A549 treated with GW870086 at 1 μM for 4 hours (cell line): ENCODE measurements at places on chromosomes 1 and 21. TPM values are rescaled to one million over a fixed set of nuclear protein-coding genes. Genes with fewer than 3 reads are reported as not detected.

The OPTC gene
- total RNA-seq: not detected in 5 replicates

The CACYBP gene
- 161 to 194 TPM (median 170 TPM) in 5 replicates for total RNA-seq

The OR2T29 gene
- not detected in 5 replicates for total RNA-seq

The RAP1A gene
- total RNA-seq: 25.7 to 36.6 TPM (median 31.7 TPM) in 5 replicates

The CHODL gene
- total RNA-seq: not detected in 5 replicates

The WDR26 gene
- 26.8 to 38.4 TPM (median 35.5 TPM) in 5 replicates for total RNA-seq

The TBX19 gene
- total RNA-seq: 0.49 to 0.79 TPM (median 0.62 TPM) in 5 replicates

The LYPD8 gene
- 0.10 to 0.12 TPM (median 0.12 TPM) in 4 of 5 replicates, not detected in the other for total RNA-seq

The BATF3 gene
- 27.0 to 40.0 TPM (median 38.1 TPM) in 5 replicates for total RNA-seq

The PROK1 gene
- not detected in 5 replicates for total RNA-seq

The AMY1B gene
- not detected in 5 replicates for total RNA-seq

The LRIG2 gene
- 3.6 to 3.9 TPM (median 3.7 TPM) in 5 replicates for total RNA-seq

The EXO1 gene
- 18.5 to 26.1 TPM (median 24.6 TPM) in 5 replicates for total RNA-seq

The TOE1 gene
- total RNA-seq: 12.5 to 13.6 TPM (median 12.9 TPM) in 5 replicates

The ATP1A2 gene
- 0.03 to 0.18 TPM (median 0.06 TPM) in 4 of 5 replicates, not detected in the other for total RNA-seq

The CFHR1 gene
- total RNA-seq: 0.19 to 0.23 TPM in 2 of 5 replicates, not detected in the others

The CD164L2 gene
- total RNA-seq: not detected in 5 replicates

The LCE1B gene
- total RNA-seq: not detected in 5 replicates

The POU3F1 gene
- total RNA-seq: not detected in 5 replicates

The CELA3A gene
- not detected in 5 replicates for total RNA-seq

The FCRLB gene
- 1.4 to 1.8 TPM (median 1.6 TPM) in 5 replicates for total RNA-seq

The BCL2L15 gene
- 0.19 to 1.7 TPM (median 0.75 TPM) in 5 replicates for total RNA-seq

The MYOM3 gene
- total RNA-seq: 5.8 to 7.1 TPM (median 6.7 TPM) in 5 replicates

The HSD3B1 gene
- total RNA-seq: not detected in 5 replicates

The SPTA1 gene
- total RNA-seq: not detected in 5 replicates

The XCL1 gene
- not detected in 5 replicates for total RNA-seq

The ZSWIM5 gene
- total RNA-seq: 0.47 to 0.65 TPM (median 0.57 TPM) in 5 replicates

The FAM3B gene
- total RNA-seq: not detected in 5 replicates

The TMEM81 gene
- 2.0 to 2.6 TPM (median 2.3 TPM) in 5 replicates for total RNA-seq

The C1QB gene
- not detected in 5 replicates for total RNA-seq

The GALNT2 gene
- 141 to 166 TPM (median 158 TPM) in 5 replicates for total RNA-seq

The SYT14 gene
- total RNA-seq: 0.05 to 0.13 TPM (median 0.05 TPM) in 4 of 5 replicates, not detected in the other

The CLDN19 gene
- not detected in 5 replicates for total RNA-seq

The AMPD1 gene
- not detected in 5 replicates for total RNA-seq

The USP16 gene
- 18.8 to 26.6 TPM (median 23.7 TPM) in 5 replicates for total RNA-seq

The PTGFRN gene
- 12.0 to 15.7 TPM (median 15.3 TPM) in 5 replicates for total RNA-seq

The MAP3K7CL gene
- 1.4 to 2.6 TPM (median 1.6 TPM) in 5 replicates for total RNA-seq

The CD84 gene
- total RNA-seq: not detected in 5 replicates

The SLC2A5 gene
- 0.06 to 0.77 TPM (median 0.33 TPM) in 5 replicates for total RNA-seq
